ENCODE measurements at places on chromosomes 5 and 9. TPM values are rescaled to one million over a fixed set of nuclear protein-coding genes. Genes with fewer than 3 reads are reported as not detected.
A peak's percentile ranks its signal among the peaks of the same experiment; 100 is the strongest.

The SLC25A2 gene
- total RNA-seq: 0.33 TPM

The CFAP77 gene
- total RNA-seq: not detected

The HSD17B4 gene
- 226 TPM for total RNA-seq

The FCN2 gene
- total RNA-seq: not detected

The TRPM6 gene
- 0.09 TPM for total RNA-seq

The IL33 gene
- not detected for total RNA-seq

The CDH10 gene
- 0.63 TPM for total RNA-seq

GRCh38 chr9:76101491-76101890 lies 211.0 kb downstream of the PCSK5 start:
- DNase-seq: no peak

DNA sequence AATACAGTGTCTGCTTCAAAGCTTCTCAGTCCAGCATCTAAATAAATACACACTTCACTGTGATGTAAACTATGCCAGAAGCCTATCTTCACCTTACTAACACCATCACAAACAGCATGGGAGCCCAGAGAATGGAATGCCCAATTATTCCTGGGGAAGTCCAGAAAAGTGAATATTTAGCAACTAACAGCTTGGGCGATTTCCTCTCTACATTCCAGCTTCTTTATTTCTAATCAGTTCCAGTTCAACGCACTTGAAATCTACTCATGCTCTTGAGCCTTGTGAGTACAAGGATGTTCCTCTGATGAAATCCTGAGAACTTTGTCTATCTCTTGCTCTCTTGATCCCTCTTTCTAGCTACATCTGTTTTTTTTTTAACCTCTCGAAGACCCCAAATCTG lies 100.4 kb upstream of the C9orf72 start:
- no peak for DNase-seq

DNA sequence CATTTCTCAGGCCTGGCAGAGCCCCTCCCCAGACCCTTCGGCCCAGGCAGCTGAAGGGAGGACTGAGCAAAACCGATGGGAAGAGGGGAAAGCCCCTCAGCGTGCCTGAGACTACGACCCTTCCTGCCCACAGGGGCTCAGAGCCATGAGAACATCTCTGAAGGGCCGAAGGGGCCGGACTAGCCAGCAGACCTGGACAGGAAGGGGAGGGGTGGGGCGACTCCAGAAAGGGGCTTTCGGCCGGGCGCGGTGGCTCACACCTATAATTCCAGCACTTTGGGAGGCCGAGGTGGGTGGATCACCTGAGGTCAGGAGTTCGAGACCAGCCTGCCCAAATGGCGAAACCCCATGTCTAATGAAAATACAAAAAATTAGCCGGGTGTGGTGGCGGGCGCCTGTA lies 85.8 kb upstream of the PHYKPL start:
- DNase-seq: no peak

GRCh38 chr5:88374391-88374790 lies 105.7 kb upstream of the TMEM161B start:
- no peak for DNase-seq

GRCh38 chr5:68749631-68750030 lies 344.2 kb upstream of the SLC30A5 start:
- DNase-seq: no peak

DNA sequence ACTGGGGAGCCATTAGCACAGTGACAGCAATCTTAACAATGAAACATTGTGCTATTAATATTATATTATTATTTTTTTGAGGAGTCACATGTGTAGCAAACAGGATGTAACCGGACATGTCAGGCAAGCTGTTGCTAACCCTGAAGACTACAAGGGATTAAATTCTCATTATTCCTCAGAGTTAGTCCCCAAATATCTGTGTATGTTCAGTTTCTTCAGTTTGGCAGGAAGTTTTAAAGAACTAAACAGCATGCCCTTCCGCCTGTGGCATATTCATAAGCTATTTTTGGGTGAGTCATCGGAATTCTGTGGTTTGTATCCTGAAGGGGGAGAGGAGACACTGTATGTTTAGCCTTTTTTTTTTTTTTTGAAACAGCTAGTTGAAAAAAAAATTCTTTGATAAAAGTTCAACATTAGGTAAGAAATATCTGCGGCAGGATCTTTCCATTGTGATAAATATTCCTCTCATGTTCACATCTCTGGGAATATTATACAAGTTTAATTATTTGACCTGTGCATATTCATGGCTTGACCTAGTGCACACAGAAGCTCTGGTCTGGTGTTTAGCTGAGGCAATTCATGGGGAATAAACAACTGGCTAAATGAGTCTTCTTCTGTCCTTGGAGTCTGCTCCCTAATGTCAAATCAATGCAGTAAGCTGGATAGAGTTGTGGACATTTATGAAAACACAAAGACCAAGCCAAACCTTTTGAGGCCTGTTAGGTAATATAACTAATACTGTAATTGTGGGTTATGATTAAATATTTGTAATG lies 202.7 kb upstream of the CDKN2B start:
- peak; percentile 93 for DNase-seq

- DNase-seq: no peak
Measured at GRCh38 chr9:22028394-22028793, 19.3 kb upstream of the CDKN2B start.

GRCh38 chr5:87245451-87245850 lies 22.2 kb upstream of the RASA1 start:
- no peak for DNase-seq

DNA sequence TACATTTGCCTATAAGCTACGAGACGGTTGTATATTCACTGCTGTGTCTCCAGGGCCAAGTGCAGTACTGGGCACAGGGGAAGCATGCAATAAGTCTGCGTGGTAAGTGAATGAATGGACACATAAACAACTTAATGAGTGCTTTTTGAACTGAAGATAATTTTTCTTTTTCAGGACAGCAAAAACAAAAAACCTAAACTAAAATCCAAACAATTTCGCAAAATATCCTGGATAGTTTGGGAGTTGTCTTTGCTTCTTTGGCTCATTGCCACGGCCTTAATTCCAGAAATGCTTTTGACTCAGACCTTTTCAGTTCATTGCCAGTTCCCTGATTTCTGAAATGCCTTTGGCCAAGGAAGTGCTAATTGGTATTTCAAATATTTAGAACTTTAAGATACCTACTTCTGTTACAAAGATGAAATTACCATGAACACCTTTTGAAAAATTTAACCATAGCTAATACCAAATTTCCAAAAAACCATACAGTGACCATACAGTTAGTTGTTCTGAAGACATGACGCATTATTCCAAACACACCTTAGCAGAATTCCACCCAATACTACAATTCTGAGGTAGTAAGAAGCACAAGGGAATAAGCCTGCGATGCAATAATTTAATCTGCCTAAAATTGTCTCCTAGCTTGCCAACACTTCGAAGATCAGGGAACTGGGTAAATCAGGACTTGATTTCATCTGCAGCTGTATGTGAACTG lies 42.8 kb downstream of the TEK start:
- DNase-seq: peak; percentile 40

DNA sequence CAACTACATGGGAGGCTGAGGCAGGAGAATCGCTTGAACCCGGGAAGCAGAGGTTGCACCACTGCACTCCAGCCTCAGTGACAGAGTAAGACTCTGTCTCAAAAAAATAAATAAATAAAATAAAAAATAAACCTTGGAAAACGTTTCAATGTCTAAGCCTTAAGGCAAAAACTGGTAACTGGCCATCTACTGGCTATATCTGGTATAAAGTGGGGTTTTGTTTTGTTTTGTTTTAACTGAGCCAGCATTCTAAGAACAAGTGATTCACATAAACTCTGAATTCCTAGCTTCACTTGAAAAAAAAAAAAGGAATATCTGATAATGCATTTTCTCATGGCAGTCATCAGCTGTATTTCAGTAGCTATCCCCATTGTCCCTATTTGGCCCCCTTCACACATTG lies 126.1 kb upstream of the EFNA5 start:
- DNase-seq: no peak

- no peak for DNase-seq
Measured at GRCh38 chr9:107249665-107250285, 33.3 kb upstream of the RAD23B start.

- DNase-seq: no peak
Measured at GRCh38 chr5:41686191-41686590, 175.8 kb upstream of the PLCXD3 start.

DNA sequence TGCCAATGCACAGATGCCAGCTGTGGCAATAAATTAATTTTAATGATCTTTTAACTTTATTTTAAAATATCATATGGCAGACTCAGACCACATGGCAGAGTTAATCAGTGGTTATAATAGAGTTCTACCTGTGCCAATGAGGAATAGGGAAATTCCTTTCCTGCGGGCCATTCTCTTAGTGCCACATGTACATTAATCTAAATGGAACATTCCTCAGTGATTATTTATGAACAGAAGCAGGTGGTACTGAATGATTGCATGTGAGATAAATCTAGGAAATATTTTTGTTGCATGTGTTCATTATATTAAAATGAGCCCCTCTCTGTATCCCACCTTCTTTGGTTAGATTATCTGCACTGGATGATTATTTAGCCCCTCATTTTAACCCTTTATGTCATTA lies 102.3 kb downstream of the CCDC192 start:
- no peak for DNase-seq

- no peak for DNase-seq
Measured at GRCh38 chr5:32278406-32278805, 34.3 kb downstream of the MTMR12 start.

DNA sequence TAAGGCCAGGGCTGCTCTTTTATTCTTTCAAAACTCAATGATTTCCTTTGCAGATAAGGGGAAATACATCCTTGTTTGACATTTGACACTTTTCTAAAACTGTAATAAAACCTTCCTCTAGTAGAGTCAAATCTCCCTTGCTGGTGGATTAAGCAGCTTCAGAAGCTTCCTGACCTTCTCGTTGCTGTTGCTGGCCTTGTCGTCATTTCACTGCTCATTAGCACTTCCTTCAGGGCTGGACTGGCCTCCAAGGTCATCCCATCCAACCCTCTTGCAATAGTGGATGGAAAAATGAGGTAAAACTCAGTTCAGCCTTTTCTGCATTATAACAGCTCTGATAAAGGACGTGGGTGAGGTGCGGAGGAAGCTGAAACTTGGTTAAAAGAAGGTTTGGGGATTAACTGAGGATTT lies 1.1 kb upstream of the ADAMTSL1 start:
- DNase-seq: no peak

- DNase-seq: no peak
Measured at GRCh38 chr9:128073253-128073886, 5.3 kb downstream of the SLC25A25 start.

DNA sequence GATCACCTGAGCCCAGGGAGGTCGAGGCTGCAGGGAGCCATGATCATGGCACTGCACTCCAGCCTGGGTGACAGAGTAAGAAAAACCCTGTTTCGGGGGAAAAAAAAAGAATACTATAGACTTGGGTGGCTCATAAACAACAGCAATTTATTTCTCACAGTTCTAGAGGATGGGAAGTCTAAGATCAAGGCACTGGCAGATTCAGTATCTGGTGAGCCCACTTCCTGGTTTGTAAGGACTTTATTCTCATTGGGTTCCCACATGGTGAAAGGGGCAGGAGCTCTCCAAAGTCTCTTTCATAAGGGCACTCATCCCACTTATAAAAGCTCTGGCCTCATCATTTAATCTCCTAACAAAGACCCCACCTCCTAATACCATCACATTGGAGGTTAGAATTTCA lies 8.7 kb downstream of the HINT1 start:
- no peak for DNase-seq

- no peak for DNase-seq
Measured at GRCh38 chr5:96683392-96683791, 21.2 kb downstream of the CAST start.

GRCh38 chr9:134622896-134623257 lies 18.7 kb upstream of the COL5A1 start:
- no peak for DNase-seq

GRCh38 chr5:167764641-167765289 lies 526.7 kb upstream of the WWC1 start:
- no peak for DNase-seq

DNA sequence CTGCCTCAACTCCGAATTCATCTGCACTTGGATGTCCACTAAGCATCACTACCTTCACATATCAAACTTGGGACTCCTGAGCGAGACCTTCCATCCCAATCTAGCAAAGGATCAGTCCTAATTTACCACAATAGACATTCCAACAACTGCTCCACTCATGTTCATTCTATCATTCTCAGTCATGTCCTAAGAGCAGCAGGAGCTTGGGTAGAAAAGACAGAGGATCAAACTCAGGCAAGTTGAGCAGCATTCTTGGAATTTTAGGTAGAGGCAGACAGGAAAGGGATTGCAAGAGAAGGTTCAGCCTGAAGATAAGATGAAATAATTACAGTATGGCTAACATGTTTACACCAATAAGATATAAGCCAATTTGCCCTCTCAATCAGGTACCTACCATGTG lies 51.7 kb downstream of the AUH start:
- peak; percentile 63 for DNase-seq

GRCh38 chr9:130963337-130963908 lies 24.4 kb upstream of the FIBCD1 start:
- peak; percentile 37 for DNase-seq

GRCh38 chr9:93815677-93816076 lies 139.5 kb downstream of the BARX1 start:
- DNase-seq: no peak

DNA sequence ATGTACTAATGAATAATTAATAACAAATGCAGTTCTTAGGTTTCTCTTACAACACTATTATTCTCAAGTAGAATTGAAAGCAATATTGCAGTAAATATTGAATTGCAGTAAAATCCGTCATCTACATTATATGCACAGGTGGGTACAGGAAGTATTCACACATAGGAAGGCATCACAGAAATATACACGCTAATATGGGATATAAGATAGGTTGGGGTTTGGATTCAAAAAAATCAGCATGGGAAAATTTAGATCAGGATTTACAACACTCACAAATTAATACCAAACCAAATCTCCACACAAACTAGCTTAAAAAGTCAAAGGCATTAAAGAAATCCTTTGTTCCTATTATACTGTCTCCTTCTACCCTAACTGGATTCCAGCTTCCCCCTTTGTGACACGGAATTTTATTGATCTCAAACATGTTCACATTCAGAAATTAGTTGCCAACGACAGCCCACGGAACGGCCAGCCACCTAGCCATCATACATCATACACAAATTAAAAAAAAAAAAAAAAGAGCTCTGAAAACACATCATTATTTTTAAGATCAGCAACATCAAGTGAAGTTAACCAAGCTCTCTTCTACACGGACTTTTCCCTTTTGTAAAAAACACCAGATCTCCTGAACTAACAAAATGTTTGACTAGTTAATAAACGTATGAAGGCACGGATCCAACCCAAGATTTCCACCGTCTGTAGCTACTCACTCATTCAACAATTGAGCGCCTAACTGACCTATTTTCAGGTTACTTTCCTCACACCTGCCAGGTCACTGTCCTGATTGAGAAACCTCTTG lies 2.2 kb downstream of the NR6A1 start:
- no peak for DNase-seq

DNA sequence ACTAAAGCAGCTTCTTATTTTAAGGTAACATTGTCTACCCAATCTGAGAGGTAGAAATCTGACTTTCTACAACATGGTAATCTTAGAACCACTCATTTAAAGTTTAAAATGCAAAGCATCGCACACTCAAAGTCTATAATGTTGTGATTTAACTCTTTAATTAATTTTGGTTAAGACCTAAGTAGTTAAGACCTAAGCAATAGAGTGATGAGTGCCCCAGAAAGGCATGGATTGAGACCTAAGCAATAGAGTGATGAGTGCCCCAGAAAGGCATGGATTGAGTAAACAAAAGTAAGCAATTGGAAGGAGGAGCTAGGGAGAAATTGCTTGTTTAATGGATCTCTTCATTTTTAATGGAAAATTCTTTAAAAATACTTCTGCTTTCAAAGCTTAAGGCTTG lies 86.8 kb downstream of the NLN start:
- peak; percentile 61 for DNase-seq

- no peak for DNase-seq
Measured at GRCh38 chr5:135150767-135151166, 116.7 kb upstream of the PITX1 start.

Data from PC-9 (cell line).